NCI-H1105 (cell line): ENCODE measurements at places on chromosomes 6 and 20.

GRCh38 chr6:129475477-129476247 is 234.3 kb downstream of the ARHGAP18 start:
- no peak for DNase-seq

- no peak for DNase-seq
Observed at GRCh38 chr6:97459535-97459934, 176.5 kb upstream of the MMS22L start.

DNA sequence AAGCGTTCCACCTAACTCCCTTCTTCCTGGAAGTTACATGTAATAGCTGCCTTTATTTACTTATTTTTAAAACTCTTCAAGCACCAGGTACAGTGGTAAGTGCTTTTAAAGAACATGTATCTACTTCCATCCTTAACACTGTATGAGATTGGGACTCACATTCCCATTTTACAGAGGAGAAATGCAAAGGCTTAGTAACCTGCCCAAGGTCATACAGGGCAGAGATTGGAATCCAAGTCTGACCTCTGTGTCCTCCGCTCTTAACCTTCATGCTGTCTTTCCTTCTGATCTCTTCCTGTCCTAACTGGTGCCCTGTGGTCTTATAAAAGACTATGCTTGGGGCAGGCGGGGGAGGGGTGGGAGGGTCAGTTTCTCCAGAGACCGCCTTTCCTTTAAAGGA is 1.6 kb downstream of the B4GALT5 start:
- no peak for DNase-seq

DNA sequence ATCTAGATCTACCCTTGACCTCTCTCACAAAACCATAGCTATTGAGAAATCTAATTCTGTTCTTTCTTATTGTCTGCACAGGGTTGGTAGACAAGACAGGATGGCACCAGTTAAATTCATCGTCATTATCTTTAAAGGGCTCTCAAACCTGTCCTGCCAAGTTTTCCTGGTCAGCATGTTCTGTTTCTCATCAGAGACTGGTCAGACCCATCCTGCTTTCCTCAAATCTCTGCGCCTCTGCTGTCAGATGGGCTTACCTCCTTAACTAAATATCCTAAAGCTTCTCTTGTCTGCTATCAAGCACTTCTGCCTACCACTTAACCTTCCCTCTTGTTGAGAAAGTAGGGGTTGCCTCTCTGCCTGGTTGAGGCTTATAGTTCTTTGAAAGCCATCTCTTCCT is 125.2 kb downstream of the MYO6 start:
- DNase-seq, result no peak

- DNase-seq, result no peak
Observed at GRCh38 chr6:163397326-163397725, 17.2 kb upstream of the QKI start.

GRCh38 chr6:23301556-23301955 is 732.2 kb downstream of the HDGFL1 start:
- no peak for DNase-seq

- DNase-seq, result no peak
Observed at GRCh38 chr6:134626589-134626988, 308.7 kb upstream of the SGK1 start.

- DNase-seq, result no peak
Observed at GRCh38 chr20:20370094-20370575, 2.2 kb downstream of the INSM1 start.

DNA sequence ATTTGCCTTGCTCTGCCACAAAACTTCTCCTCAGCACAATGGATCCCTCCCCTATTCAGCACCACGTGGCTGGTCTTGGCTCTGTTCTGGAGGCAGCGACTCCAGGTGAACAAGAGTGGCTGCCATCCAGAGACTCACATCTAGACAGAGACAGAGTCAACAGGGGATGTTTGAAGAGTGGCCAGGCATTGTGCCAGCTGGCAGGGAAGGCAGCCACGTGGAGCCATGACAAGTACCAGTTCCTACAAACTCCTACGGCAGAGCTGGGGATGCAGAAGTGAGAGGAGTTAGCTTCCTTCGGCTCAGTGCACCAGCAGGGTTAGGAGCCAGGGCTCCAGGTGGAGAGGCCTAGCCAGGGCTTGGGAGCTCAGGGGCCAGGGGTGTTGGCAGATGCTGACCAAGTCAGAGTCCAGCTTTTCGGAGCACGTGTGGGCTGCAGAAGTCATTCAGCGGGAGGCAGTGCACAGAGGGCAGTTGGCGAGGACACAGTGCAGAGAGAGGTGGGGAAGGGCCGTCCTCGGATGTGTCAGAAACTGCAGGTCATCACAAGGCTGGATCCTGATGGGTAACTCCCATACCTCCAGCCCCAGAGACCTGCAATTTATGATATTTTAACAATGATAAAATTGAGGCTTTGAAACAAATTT is 171.7 kb upstream of the PDE10A start:
- peak; percentile 99 for DNase-seq

GRCh38 chr6:168967281-168967925 is 286.2 kb downstream of the THBS2 start:
- no peak for DNase-seq

DNA sequence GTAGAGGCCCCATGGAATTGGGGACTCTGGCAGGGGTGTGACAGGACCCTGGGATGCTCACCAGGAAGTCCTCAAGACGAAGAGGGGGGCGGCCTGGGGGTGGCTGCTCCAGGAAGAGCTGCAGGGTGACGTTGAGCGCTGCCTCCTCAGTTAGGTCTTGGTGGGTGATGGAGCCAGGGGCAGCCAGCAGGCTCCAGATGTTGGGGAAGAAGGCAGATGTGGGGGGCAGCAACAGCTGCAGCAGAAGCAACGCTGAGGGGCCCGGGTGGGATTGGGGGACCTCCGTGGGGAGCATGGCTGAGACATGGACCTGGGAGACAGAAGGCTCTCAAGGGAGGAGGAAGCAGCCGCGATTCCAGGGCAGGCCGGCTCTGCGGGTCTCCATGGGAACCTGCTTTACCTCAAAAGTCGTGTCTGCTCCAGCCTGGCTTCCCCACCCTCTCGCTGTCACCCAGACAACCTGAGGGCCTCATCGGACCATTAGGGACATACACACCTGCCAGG is 591 bp downstream of the VWA7 start:
- no peak for DNase-seq

GRCh38 chr20:57464642-57465211 is 60.2 kb downstream of the CTCFL start:
- no peak for DNase-seq

DNA sequence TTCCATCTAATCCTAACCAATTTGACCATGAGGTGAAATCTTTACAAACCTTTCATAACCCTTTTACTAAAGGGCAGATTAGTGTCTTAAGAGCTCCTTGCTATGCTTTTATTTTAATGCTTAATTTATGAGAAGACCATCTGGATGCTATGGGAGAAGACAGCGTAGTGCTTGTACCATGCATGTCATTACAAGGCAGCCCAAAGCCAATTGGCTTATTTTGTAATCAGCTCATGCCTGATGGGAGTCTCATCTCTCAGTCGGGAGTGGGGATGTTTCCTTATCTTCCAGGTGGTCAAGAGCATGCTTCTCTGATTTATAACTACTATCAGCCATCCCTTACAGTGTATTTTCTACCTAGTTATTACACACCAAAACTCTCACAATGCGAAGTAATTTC is 304.7 kb downstream of the FARS2 start:
- DNase-seq, result no peak
